ENCODE measurements at places on chromosomes 11 and 22.
A peak's percentile ranks its signal among the peaks of the same experiment; 100 is the strongest.

GRCh38 chr11:64654958-64655541, 64.0 kb downstream of the SLC22A12 start:
- no peak for DNase-seq

GRCh38 chr11:65389294-65389980, 3.0 kb downstream of the FRMD8 start:
- DNase-seq, result no peak

DNA sequence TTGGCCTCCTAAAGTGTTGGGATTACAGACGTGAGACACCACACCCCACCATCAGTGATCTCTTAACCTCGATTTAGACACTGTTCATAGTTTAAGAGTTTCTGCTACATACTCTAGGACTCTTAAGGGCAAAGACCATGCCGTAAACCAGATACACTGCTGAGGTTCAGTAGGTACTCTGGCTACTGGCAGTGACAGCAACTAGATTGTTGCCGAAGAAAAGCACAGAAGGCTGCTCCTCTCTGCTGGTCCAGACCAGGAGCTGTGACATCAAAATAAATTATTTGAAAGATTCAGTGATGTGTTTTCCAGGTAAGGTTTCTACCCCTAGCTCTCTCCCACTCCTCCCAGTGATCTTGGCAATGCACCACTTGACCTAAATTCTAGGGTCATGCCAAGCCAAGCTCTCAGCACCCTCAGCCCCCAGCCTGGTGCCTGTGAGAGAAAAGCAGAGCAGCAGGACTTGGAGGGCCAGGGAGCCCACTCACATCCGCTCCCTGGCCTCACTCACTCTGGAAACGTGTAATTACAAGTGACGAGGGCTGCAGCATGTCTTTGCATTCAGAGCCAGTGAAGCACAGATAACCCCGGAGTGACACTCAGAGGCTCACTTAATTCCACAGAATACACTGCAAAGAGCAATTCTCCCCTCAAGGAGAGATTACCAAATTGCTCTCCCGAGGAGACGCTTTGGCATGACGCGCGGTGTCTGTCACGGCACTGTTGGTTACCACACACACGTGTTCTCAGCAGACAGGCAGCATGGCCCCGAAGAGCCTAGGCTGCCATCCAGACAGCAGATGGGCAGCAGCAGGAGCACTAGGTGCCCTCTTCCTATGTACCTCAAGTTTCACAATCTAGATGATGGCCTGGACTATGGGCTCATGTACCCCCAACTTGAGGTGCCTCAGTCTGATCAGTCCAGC, 96.9 kb upstream of the PITPNB start:
- DNase-seq, result peak; percentile 49

GRCh38 chr11:3160252-3161031, 4.7 kb downstream of the OSBPL5 start:
- DNase-seq, result peak; percentile 73

GRCh38 chr22:40199223-40199622, 21.5 kb downstream of the TNRC6B start:
- DNase-seq, result no peak

DNA sequence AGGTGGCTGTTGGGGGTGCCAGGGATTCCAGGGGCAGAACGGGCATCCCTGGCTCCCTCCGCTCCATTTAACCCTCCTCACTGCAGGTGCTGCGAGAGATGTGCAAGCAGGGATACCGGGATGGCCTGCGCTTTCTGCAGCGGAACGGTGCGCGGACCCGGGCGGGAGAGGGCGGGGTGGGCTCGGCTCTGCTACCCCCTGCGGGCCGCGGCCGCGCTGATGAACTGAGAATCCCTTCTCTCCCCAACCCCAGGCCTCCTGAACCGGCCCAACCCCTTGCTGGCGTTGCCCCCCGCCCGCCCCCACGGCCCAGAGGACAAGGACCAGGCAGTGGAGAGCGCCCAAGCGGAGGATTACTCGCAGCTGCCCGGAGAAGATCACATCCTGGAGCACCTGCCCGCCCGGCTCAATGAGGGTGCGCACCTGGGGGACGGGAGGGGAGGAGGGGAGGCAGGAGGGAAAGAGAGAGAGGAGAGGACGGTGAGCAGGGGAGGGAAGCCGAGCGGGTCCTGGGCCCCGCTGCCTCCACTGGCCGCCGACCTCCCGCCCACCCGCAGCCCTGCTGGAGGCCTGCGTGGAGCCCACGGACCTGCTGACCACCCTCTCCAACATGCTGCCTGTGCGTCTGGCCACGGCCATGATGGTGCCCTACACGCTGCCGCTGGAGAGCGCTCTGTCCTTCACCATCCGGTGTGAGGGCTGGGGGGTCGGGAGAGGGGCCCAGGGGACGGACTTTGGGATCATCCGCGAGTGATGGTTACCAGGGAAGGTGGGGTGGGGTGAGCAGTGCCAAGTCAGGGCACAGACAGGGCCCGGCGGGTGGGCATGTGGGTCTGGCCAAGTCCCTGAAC, 4.1 kb upstream of the CRACR2B start:
- no peak for DNase-seq

- peak; percentile 64 for DNase-seq
These were observed 4.0 kb downstream of the KCNJ1 start for GRCh38 chr11:128862908-128863660.

DNA sequence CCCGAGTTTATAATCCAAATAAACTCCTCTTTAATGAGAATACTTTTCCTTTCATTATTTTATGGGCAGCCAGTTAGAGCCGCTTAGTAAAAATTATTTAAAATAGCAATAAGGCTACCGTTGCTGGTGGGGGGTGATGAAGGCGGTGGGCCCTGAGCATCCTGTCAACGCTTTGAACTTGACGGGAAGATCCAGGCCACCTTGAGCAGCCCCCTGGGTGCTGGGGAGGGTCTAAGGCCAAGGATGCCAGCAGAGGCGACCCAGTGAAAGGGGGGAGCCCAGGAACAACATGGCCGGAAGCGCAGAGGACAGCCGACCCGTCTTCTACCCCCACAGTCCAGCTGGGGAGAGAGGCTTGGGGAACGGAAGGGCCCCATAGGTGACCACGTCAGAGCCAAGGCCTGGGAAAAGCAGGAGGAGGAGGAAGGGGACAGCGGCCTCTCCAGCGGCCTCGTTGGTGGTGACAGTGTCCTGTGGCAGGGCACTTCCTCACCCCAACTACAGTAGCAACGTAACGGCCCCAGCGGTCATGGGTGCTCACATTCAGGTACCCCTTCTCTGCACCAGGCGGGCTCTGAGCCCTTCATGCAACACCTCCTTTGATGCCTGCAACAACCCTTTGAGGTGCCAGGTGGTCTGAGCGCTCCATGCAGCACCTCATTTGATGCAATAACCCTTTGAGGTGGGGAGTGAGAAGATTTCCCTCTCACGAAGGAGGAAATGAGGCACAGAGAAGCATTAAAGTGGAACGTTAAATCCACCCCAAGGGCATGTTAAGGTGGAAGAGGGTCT, 695.3 kb downstream of the TBC1D22A start:
- DNase-seq, result no peak

- no peak for DNase-seq
These were observed 25.8 kb upstream of the RASL10A start for GRCh38 chr22:29341056-29341848.

GRCh38 chr11:130042093-130042591, 27.6 kb upstream of the APLP2 start:
- DNase-seq, result peak; percentile 83

DNA sequence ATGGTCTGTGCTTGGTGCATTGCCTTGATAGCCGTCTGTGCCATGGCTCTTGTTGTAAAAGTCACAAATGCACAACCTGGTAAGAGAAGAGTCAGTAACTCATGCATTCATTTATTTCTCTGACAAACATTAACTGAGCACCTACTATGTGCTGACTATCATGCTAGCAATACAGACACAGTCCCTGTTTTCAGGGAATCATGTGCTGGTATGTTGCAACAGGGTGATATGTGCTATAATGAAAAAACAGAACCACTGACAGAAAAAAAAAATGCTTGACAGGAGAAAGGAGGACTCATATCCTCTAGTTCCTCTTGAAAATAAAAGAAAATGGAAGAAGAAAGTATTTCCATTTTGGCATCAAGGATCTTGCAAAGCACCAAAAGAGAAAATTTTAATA, 34.5 kb upstream of the RAPSN start:
- no peak for DNase-seq

GRCh38 chr11:18384157-18384641, 10.2 kb upstream of the LDHA start:
- DNase-seq, result peak; percentile 81

GRCh38 chr22:46739094-46739870, 1.2 kb upstream of the CERK start:
- peak; percentile 83 for DNase-seq

DNA sequence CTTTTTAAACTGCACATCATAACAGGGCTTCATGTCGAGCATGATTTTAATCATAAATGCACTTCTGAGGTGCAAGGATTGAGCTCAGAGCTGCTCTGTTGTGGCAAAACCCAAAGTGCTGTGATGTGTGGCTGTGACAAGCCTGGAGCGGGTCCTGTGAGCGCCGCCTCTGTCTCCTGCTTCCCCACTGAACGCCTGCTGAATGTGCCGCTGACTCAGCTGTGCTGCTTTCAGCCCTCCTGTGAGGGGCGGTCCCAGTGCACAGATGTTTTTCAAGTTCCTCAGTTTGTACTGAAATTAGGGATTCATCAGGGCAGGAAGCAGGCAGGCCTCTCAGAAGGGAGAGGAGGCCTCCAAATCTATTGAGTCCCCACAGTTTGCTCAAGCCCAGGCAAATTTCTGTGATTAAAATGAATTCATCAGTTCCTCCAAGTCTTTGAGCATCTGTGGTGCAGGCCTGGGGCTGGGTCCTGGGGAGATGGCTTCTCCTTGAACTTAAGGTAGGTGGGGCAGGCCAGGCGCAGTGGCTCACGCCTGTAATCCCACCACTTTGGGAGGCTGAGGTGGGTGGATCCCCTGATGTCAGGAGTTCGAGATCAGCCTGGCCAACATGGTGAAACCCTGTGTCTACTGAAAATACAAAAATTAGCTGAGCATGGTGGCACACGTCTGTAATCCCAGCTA, 3.0 kb upstream of the GTSE1 start:
- DNase-seq, result peak; percentile 93

DNA sequence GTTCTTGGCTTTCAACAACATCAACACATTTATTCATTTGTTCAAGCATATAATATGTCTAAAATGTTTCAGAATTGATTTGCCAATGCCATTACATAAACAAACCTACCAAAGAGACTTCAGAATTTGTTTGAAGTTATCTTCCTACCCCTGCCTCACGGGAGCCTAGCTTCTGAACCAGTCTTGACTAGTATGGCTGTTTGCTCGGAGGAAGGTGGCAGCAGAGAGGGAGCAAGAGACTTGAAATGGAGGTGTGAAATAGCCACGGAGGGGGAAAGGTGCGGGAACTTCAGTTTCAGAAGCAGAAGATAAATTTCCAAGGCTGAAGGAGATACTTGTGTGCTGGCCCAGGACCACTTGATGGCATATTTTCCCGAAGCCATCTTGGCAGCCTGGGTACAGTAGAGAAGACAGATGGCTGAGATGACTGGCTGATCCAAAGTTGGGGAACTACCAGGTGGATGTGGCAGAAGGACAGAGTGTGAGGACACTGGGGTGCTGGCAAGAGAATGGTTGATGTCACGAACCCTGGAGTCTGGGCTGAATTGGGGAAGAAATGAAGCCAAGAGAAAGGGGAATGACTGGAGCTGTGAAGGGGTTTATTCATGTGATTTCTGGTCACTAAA, 14.0 kb upstream of the MTCH2 start:
- no peak for DNase-seq

- DNase-seq, result no peak
These were observed 86.6 kb downstream of the DDX10 start for GRCh38 chr11:108751444-108751843.

DNA sequence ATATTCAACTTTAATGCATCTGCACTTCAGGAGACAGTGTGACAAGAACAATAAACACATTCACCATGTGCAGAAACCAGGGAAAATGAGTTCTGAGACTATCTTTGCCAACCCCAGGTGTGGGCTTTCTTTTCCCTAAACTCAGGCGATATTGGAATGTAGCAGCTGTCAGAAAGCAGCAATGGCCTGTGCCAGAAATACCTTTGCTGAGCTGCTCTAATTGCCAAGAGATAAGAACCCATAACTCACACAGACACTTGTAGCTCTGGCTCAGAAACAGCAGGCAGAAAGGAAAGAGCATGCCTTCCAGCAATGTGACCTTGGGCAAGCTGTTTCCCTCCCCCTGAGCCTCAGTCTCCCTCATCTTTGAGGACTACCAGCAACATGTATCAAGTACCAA, 77.6 kb downstream of the PLEKHA7 start:
- no peak for DNase-seq

DNA sequence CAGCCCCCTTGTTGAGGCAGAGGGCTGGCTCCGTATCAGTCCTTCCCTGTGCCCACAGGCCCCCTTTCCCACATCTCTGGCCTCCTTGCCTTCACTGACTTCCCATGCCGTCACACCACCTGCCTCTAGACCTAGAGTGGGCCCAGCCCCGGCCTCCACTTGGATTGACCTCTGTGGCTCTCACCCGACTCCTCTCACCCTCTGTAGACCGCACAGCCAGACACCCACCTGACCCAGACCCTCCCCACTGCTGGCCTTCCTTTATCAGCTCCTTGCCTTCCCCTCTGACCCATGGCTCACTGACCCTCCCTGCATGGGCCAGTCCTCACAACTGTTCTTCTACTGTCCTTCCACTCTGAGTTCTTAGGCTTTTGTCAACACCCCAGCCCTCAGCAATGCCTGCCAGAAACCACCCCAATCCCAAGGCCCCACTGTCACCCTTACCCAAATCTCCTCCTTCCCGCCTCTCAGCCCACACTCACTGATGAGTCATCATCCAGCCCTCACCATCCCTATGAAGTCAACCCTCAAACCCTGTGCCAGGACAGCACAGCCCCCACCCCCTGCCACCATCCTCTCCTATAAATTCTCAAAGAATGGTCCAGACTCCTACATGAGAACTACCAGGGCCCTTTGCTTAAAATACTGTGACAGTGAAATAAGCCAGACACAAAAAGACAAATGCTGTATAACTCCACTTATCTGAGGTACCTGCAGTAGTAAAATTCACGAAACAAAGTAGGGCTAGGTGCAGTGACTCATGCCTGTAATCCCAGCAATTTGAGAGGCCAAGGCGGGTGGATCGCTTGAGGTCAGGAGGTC, 53.4 kb downstream of the SCGB1A1 start:
- peak; percentile 55 for DNase-seq

GRCh38 chr22:49324527-49325491, 502.9 kb downstream of the BRD1 start:
- no peak for DNase-seq

DNA sequence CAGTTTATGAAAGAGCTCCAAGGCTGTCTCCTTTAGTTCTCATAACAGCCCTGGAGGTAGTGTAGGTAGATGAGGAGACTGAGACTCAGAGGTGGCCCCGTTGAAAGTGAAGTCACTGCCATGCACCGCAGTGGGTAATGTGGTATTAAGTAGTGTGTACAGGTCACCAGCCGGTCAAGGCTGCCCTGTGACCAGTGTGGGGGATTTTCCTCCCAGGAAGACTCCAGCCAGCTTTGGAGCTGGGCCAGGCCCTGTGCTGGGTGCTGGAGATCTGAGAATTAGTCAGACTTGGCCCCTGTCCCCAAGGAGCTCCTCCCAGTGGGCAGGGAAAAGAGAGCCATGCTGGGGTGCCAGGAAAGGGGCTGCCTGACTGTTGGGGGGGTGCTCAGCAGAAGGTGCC, 5.3 kb downstream of the OMP start:
- peak; percentile 92 for DNase-seq

Data from AG08395 (cell line).